ENCODE measurements at places on chromosomes 6 and 20.

DNA sequence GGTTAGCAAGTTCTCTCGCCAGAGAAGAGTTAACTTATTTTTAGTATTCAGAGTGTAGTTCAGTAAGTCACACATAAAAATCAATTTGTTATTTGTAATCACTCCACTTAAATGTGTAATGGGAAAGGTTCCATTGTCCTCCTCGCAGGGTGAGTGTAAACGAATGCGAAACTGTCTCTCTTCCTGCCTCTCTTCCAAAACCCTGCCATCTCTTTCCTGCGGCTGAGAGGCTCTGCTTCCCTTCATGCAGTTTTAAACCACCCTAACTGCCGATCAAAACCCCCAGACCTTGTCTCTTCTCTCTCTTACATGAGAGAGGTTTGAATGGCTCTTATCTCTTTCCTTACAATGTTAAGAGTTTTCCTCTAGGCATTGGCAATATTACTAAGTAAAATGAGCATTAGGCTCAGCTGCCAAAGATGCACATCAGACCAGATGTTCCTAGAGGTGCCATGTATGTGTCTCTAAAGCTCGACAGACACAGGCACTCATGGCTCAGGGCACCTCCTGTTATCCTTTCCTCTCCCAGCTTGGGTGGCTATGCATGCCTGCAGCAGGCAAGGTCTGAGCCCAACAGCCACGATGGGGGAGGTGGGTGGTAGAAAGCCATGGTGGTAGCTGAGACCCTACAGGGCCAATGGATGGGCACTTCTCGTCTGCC lies 91.2 kb downstream of the JARID2 start:
- no peak for DNase-seq

DNA sequence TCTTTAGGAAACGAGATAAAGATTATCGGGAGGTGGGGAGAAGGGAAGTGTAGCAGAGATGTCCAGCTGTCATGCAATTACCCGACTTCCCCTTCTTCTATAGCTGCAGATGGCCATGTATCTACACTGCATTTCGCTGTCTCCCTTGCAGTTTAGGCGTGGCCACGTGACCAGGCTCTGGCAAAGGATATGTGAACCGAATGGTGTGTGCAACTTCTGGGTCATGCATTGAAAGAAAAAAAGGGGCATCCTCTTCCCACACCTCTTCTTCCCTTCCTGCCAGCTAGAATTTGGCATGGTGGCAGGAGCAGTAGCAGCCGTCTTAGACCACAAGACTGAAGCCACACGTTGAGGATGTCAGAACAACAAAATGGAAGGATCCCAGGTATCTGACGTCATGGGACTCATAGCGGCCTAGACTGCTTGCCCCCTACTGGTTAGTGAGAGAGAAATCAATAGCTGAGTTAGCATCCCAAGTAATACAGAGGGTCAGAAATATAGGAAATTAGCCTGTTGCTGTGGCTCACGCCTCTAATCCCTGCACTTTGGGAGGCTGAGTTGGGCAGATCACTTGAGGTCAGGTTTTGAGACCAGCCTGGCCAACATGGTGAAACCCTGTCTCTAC lies 32.8 kb downstream of the TCF15 start:
- DNase-seq: no peak

DNA sequence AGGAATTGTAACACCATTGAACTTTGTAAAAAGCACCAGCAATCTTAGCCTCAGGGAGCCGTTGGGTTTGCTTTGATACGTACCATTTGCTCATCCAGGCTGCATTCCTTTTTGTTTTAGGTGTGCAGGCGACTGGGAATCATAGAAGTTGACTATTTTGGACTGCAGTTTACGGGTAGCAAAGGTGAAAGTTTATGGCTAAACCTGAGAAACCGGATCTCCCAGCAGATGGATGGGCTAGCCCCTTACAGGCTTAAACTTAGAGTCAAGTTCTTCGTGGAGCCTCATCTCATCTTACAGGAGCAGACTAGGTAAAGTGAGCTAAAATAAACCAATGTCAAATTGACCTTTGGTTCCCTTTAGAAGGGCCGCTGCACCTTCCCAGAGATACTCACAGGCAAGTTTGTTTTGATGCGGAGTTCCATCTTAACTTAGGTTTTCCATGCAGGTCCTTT lies 1.6 kb downstream of the MYLIP start:
- DNase-seq: peak; percentile 41

GRCh38 chr6:134636186-134636799 lies 313.6 kb downstream of the ALDH8A1 start:
- no peak for DNase-seq

- peak; percentile 62 for DNase-seq
Measured at GRCh38 chr6:33430991-33431879, 11.4 kb downstream of the SYNGAP1 start.

GRCh38 chr6:91185072-91185471 lies 598.2 kb upstream of the MAP3K7 start:
- no peak for DNase-seq

- peak; percentile 22 for DNase-seq
Measured at GRCh38 chr6:20056350-20056992, 155.8 kb downstream of the MBOAT1 start.

GRCh38 chr6:34534656-34535055 lies 21.5 kb downstream of the SPDEF start:
- no peak for DNase-seq

DNA sequence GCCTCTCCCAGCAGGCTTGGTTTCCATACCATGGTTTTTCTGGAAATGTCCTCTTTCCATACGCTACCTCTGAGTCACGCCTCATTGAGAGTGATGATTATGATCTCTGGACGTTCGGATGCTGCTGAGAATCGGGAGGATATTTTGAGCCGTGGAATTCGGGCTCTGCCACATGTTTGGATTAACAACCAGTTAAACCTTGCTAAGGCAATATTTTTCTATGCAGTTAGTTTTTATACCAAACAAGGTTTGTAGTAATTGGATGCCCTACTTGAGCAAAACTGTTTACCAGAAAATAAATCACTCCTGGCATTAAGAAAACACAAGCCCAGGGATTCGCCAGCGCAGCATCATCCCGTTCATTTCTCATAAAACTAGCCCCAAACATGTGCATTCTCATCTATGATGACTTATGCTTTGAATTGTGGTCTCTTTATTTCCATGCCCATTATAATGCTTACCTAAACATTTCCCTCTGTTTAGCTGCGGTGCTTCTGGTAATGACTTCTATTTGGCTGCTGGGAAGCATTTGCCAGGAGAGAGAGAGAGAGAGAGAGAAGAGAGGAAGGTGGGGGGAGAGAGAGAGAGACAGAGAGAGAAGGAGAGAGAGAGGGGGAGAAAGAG lies 198.9 kb downstream of the CLIC5 start:
- DNase-seq: no peak

DNA sequence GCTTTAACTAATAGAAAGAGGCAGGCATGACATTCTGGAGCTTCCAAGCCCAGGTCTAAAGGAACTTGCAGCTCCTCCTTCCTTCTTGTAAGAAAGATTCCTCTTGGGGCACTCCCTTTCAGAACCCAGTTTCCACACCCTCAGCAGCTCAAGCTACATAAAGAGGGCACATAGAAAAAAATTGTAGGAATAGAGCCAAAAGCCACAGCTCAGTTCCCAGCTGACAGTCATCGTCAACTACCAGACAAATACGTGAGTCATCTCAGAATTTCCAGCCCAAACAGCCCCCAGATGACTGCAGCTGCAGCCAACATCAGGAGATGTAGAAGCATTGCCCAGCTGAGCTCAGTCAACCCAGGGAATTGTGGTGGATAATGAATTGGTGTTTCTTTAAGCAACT lies 349.8 kb upstream of the ARID1B start:
- no peak for DNase-seq

- no peak for DNase-seq
Measured at GRCh38 chr20:18943542-18943941, 130.0 kb downstream of the SCP2D1 start.

- no peak for DNase-seq
Measured at GRCh38 chr20:61306937-61307475, 54.9 kb downstream of the CDH4 start.

- DNase-seq: no peak
Measured at GRCh38 chr6:75884822-75885221, 135.8 kb downstream of the MYO6 start.

- no peak for DNase-seq
Measured at GRCh38 chr6:38319256-38320212, 320.2 kb downstream of the BTBD9 start.

Measured in skin of body (tissue), 3 donors.